ENCODE measurements at places on chromosomes 11 and 22.

GRCh38 chr22:17063411-17064106 is 21.2 kb upstream of the IL17RA start:
- no peak for DNase-seq

GRCh38 chr11:90343673-90344072 is 120.8 kb upstream of the CHORDC1 start:
- DNase-seq: no peak

GRCh38 chr11:94922321-94923003 is 50.9 kb downstream of the CWC15 start:
- no peak for DNase-seq

- DNase-seq: no peak
Observed at GRCh38 chr11:70716986-70717775, 318.9 kb downstream of the CTTN start.

GRCh38 chr11:66973956-66974580 is 1.0 kb upstream of the C11orf86 start:
- DNase-seq: no peak

DNA sequence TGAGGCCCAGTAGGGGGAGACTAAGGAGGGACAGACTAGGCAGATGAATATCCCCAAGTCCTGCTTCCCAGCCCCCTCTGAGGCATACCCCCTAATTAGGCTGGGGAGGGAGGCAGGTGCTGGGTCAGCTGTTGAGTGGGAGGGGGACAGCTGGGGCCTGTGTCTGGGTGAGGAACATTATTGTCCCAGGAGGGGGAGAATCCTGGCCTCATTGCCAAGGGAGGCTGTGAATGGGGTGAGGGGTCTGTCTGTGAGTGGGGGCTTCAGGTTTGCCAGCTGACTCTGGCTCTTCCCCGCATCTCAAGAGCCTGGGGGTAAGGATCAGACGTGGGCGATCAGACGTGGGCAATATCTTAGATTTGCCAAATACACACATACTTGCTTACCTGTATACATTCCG is 2.1 kb downstream of the INPPL1 start:
- no peak for DNase-seq

GRCh38 chr22:23060612-23061400 is 9.5 kb upstream of the GNAZ start:
- DNase-seq: no peak

DNA sequence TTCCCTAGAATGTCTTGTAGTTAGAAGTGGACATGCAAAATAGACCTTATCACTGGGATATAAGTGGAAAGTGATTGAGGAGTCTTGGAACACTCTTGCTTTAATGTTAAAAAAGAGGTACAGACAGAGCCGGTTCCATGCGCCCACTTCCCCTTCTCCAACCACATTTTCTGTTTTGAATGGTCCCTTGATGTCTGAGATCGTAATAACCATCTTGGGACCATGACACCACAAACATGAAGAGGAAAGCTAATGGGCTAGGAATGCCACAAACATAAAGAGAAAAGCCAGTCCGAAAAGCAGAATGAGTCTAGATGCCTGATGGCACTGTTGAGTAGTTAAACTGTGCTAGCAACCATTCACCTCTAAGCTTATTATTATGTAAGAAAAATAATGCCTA is 54.8 kb upstream of the SPON1 start:
- no peak for DNase-seq

DNA sequence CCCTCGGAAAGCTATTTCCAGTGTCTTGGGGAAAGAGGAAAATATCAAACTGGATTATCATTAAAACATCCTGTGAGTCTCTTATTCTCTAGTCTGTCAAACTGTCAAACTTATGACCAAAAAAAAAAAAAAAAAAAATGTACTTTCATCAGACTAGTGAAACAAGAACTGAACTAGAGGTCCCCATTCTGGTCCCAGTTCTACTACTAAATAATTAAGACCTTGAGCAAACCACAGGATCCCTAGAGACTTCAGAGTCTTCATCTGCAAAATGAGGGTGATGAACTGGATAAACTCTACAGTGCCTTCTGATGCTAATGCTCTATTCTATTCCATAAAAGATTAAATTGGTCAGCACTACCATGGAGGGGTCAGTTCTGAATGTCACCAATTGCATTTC is 105.8 kb downstream of the SERGEF start:
- DNase-seq: no peak

DNA sequence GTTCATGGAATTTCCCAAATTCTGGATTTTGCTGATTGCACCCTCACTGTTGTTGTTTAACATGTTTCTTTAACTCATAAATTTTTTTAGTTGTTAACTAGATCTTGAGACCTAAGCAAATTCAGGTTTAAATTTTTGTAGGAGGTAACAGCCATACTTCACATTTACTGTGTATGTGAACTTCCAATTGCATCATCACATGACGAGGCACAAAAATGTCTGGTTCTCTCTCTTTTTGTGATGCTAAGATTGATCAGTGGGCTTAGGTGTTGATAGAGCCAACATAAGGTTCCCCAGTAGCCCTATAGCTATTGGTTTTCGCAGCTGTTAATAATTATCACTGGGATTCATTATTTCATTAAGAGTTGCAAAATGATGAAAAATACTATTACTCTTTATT is 277.5 kb downstream of the TMEM135 start:
- DNase-seq: no peak

GRCh38 chr22:29116397-29117123 is 43.7 kb downstream of the KREMEN1 start:
- no peak for DNase-seq

DNA sequence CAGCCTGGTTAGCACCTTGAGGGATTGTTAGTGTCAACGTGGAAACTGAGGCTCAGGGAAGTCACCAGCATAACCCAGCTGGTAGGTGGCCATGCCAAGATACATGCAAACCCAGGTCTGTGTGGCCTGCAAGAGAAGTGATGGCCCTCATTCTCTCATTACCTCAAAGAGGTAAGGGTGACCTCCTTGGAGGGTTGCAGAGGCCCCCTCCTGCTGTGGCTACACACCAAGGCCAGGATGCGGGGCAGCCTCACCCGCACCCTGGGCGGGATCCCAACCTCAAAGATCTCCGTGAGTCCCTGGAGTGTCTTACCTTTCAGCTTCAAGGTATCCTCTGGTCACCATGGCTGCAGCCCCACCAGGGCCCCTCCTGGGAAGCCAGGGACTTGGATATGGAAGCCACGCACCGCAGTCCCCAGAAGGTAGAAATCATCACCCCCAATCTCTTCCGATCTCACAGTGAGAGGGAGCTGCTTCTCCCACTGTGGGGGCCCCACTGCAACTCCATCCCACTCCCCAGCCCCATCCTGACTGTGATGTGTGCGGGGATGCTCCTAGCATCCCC is 95.4 kb downstream of the MORC2 start:
- no peak for DNase-seq

- DNase-seq: no peak
Observed at GRCh38 chr22:24541681-24542515, 13.0 kb downstream of the GUCD1 start.

DNA sequence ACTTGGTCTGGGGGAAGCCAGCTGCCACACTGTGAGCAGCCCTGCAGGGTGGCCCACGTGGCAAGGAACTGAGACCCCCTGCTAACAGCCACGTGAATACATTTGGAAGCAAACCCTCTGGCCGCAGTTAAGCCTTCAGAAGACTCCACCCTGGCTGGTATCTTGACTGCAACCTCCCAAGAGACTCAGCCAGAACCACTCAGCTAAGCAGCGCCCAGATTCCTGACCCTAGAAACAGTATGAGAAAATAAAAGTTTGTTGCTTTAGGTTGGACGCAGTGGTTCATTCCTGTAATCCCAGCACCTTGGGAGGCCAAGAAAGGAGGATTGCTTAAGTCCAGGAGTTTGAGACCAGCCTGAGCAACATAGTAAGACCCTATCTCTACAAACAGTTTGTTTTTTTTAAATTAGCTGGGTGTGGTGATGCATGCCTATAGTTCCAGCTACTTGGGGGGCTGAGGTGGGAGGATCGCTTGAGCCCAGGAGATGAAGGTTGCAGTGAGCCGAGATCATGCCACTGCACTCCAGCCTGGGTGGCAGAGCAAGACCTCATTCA is 8.7 kb downstream of the ZMAT5 start:
- no peak for DNase-seq

DNA sequence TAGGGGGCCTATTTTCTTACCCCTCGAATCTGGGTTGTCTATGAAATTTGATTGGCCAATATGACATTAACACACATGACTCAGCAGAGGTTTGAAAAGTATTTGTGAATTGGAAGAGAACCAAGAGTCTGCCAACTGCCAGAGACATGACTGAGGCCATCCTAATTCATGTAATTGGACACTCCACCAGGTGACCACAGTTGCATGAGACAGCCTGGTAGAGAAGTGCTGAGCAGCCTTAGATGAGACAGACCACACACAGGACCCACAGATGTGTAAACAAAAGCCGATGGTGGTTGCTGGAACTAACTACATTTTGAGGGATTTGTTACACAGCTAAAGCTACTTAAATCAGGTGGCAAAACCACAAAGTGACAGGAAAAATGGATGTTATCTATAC is 855 bp upstream of the MS4A5 start:
- DNase-seq: no peak

- DNase-seq: no peak
Observed at GRCh38 chr11:31641477-31642062, 132.0 kb downstream of the ELP4 start.

DNA sequence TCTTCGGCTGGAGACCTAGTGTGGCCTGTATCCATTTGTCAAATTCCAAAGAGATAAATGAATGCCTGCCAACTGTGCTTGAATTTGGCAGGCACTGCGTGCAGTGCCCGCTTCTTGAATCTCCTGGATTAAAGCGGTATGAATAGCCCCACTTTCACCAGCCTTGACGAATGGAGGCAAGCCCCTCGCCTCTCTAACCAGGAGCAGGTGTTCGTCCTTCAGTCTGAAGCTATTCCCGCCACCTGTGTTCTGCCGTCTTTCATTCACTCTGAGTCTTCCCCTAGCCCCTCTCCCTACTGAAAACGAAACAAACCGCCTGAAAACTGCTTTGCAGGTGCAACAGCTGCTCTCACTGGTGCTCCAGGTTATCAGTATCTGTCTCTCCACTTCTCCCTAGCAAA is 11.2 kb downstream of the NLRP14 start:
- DNase-seq: no peak

- DNase-seq: no peak
Observed at GRCh38 chr11:8776209-8776608, 93.6 kb downstream of the RPL27A start.

DNA sequence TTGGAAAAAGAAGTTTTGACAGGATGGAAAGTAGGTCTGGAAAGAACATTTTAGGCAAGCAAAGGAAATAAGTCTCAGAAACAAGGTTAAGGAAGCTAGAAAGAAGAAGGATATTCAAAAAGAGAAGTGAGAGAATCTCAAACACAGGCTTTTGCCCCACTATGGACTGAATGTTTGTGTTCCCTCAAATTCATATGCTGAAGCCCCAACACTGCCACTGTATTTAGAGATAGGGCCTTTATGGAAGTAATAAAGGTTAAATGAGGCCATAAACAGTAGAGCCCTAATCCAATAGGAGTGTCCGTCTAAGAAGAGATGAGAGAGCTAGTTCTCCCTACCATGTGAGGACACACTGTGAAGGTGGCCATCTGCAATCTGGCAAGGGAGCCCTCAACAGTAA is 20.6 kb upstream of the RPS13 start:
- no peak for DNase-seq

DNA sequence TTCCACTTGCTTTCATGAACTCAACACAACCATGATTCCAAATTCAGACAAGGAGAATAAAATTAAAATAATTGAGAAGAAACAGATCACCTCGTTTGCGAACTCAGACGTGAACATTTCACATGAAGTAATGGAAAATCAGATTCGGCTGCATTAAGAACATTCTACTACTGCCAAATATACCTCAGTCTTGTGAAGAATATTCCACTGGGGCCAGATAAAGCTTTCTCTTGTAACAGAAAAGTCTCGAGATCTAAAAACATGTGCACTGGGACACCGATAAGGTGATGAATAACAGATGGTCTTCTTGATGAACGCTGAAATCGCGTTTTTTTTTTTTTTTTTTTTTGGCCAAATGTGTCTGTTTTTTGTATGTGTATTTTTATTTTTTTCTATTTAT is 761.1 kb downstream of the BRD1 start:
- DNase-seq: no peak

GRCh38 chr11:1567052-1567720 is 4.9 kb downstream of the DUSP8 start:
- no peak for DNase-seq

DNA sequence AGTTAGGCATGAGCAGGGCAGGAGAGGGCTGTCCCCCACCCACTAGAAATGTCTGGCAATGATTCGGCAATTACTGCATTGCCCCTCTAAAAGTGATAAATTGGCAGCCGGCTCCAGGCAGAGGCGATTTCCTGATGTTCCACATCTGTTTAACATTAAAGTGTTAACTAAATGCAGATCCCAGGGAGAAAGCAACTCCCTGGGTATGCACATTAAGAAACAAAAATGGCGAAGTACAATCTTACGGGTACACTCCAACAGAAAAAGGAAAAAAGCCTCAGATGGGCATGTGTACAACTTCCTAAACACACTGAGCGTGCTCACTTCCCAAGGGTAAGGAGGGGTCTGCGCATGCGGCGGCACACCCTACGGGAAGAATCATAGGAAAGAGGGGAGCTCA is 314.4 kb downstream of the CASP12 start:
- no peak for DNase-seq

Measured in activated T-helper 1 cell treated with Interleukin-2 at 50 U/mL for 16 hours (primary cell).